ENCODE measurements at places on chromosomes 12 and 14.

DNA sequence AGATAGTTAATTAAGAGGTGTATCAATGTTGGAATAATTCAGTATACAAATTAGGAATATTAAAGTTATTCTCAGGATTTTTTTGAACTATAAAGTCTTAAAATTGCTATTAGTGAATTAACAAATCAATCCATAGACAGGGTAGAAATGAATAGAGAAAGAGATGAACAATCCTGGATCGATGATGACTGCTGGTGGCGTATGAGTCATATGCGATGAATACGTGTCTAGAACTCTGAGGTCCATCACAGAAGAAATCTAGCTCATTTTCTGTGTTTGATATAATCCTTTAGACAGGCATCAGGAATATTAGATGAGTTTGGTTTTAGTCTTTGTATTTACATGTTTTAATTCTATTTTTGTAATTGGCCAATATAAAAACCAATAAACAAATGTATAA is 85.4 kb upstream of the RTL1 start:
- DNase-seq: no peak

GRCh38 chr14:87630846-87631245 is 362.1 kb downstream of the GALC start:
- DNase-seq: peak; percentile 9

GRCh38 chr14:50775357-50775756 is 55.6 kb downstream of the NIN start:
- no peak for DNase-seq

DNA sequence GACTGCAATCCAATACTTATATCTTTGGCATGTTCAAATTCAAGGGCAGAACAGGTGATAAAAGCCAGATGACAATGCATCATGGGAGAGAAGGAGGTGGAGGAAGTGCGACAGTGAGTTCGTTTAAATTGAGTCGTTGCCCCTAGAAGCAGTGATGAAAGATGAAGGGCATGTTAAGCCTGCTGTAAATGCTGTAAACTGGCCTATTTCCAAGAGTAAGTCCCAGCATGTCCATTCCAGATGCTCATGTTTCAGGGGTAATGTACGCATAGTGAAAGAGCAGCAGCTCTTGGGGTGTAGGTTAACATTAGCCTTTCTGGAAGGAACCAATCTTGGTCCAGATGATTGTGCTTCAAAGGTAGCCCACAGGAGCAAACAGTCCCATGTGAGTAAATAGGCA is 97.1 kb downstream of the C2CD5 start:
- no peak for DNase-seq

DNA sequence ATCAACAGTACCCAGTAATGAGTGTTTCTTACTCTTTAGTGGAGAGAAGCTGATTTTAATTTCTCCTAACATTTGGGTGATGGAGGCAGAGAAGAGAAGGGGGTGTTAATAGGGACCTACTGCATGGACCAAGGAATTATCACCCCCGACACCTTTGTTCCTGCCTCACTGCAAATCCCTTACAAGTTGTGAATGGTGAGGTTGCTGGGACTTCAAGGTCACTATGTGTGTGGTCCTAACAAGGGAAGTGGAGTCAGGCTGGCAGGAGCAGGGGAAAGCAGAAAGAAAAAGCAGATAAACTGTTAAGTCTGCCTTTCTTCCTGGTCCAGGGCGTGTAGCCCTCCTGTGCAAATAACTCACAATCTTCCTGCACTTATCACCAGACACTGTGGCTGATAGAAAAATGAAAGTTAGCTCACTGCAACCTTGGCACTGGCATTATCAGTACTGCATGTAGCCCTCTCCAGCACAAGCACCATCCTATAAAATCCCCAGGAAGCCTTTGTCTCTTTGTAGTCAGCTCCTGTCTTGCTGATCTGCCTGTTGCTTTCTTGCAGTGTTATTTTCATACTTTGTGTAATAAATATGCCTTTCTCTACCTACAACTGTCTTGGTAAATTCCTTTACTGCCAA is 112.3 kb upstream of the DNM1L start:
- no peak for DNase-seq

GRCh38 chr12:113422886-113423669 is 898 bp downstream of the SDSL start:
- no peak for DNase-seq

- no peak for DNase-seq
Observed at GRCh38 chr14:76844223-76844622, 18.0 kb downstream of the LRRC74A start.

DNA sequence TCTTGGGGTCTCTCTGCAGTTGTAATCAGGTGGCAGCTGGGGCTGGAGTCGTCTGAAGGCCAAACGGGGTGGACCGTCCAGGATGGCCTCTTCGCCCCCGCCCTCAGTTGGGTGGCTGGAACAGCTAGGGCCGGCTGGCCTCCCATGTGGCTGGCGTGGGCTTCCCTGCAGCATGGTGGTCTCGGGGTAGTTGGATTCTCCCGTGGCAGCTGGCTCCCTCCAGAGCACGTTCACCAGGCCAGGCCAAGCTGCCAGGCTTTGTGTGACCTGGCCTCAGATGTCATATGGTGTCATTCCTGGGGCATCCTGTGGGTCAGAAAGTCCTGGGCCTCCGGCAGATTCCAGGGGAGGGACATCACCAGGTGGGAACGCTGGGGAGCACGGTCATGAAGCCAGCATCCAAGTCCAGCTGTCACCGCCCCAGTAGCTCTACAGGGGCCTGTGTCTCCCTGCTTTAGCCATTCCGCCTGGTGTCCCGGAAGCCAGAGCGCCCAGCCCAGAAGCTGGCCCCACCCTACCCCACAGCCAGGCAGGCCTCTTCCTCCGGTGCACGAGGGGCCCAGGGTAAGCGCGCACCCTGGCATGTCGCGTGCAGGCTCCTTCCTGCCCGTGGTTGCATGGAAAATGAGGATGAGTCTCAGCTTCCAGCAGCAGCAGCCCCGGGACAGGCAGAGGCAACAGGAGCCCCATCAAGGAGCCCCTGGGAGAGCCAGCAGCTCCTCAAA is 1.3 kb upstream of the NUDT14 start:
- DNase-seq: no peak

GRCh38 chr14:77204459-77204771 is 22.8 kb downstream of the TMEM63C start:
- DNase-seq: no peak
